Large intestine (tissue), 12 donors: ENCODE measurements at places on chromosomes 16 and 17. TPM values are rescaled to one million over a fixed set of nuclear protein-coding genes. Genes with fewer than 3 reads are reported as not detected.

DNA sequence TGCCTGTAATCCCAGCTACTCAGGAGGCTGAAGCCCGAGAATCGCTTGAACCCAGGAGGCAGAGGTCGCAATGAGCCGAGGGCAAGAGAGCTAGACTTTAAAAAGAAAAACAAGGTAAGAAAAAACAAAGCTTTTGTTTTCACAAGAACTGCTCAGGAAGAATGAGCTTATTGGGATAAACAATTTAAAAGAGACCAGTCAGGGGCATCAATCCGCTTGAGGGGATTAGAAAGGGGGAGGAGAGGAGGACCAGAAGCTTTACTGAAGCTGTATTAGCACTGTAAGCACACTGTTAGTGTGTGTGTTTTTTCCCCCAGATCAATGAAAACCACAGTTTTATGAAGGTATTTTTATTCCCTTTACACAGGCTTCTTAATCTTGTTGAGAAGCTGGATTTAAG is 8.8 kb downstream of the TMEM170A start:
- H3K27ac ChIP-seq = no peak overlapping the region
- H3K4me3 ChIP-seq = no peak overlapping the region
- peaks cover 28% of the 10 kb centered on the region for H3K4me1 ChIP-seq

DNA sequence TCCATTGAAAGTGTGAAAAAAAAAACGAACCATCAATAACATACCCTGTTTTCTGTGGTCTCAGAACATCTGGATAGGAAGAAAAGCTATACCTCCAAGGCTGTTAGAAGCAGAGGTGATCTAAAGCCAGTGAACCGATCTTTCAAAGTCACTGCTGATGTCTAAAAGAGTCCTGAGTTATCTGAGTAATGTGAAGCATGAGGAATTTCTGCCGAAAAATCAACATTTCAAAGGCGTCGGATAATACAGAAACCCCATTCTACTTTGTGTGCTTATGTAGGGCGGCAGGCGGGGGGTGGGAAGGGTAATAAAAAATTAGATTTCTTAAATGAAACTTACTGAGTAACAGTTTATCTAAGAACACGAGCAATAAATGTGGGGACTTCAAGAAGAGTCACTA is 3.9 kb downstream of the XYLT1 start:
- no peak for DNase-seq
- H3K4me3 ChIP-seq = no peak overlapping the region
- H3K27me3 ChIP-seq = no peaks in the 10 kb centered on the region
- peaks cover 4% of the 10 kb centered on the region for H3K36me3 ChIP-seq
- H3K4me1 ChIP-seq = peaks cover 30% of the 10 kb centered on the region

GRCh38 chr17:78448356-78448993 is 70.0 kb downstream of the PGS1 start:
- no peaks in the 10 kb centered on the region for H3K27me3 ChIP-seq
- H3K4me1 ChIP-seq = no peaks in the 10 kb centered on the region
- H3K27ac ChIP-seq = no peak overlapping the region
- H3K36me3 ChIP-seq = no peaks in the 10 kb centered on the region
- DNase-seq = no peak
- H3K4me3 ChIP-seq = no peak overlapping the region

- H3K4me1 ChIP-seq = no peaks in the 10 kb centered on the region
- H3K36me3 ChIP-seq = no peaks in the 10 kb centered on the region
- no peak overlapping the region for H3K27ac ChIP-seq
- no peak for DNase-seq
- H3K4me3 ChIP-seq = no peak overlapping the region
- no peaks in the 10 kb centered on the region for H3K27me3 ChIP-seq
These were observed 67.0 kb downstream of the RAP1GAP2 start for GRCh38 chr17:2863204-2863603.

- H3K27me3 ChIP-seq = no peaks in the 10 kb centered on the region
- no peak overlapping the region for H3K4me3 ChIP-seq
- no peak overlapping the region for H3K27ac ChIP-seq
- no peaks in the 10 kb centered on the region for H3K36me3 ChIP-seq
- no peaks in the 10 kb centered on the region for H3K4me1 ChIP-seq
These were observed 9.4 kb upstream of the TOM1L1 start for GRCh38 chr17:54891176-54891821.

- H3K27ac ChIP-seq = no peak overlapping the region
- DNase-seq = no peak
- H3K36me3 ChIP-seq = peaks cover 21% of the 10 kb centered on the region
- no peaks in the 10 kb centered on the region for H3K4me1 ChIP-seq
These were observed 38.2 kb downstream of the CLEC16A start for GRCh38 chr16:10982465-10983150.

- H3K4me1 ChIP-seq = no peaks in the 10 kb centered on the region
- DNase-seq = no peak
- no peak overlapping the region for H3K4me3 ChIP-seq
- H3K27ac ChIP-seq = no peak overlapping the region
- H3K27me3 ChIP-seq = peaks cover 27% of the 10 kb centered on the region
These were observed 89.2 kb upstream of the BRD7 start for GRCh38 chr16:50457979-50458491.

GRCh38 chr17:49760932-49761558 is 2.9 kb downstream of the FAM117A start:
- H3K27me3 ChIP-seq = no peaks in the 10 kb centered on the region
- peaks cover 10% of the 10 kb centered on the region for H3K4me1 ChIP-seq
- no peak overlapping the region for H3K4me3 ChIP-seq
- DNase-seq = no peak

DNA sequence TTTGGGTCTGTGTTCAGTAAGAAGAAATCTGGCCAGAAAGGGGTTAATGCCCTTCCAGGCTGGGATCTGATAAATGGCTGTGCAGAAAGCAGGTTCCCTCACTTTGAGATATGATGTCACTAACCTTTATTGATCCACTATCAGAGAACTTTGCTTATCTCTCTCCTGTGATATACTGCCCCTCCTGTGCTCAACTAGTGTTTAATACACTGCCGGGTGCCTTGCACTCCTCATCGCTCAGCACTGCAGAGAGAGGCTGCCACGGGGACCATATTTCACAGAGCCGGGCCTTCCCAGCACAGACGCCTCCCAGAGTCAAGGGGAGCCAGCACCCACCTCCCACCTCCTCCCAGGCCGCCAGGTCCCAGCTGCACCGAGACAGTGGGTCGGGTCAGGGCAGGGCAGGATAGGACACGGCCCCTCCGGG is 20.2 kb downstream of the ZFHX3 start:
- no peaks in the 10 kb centered on the region for H3K27me3 ChIP-seq
- no peaks in the 10 kb centered on the region for H3K36me3 ChIP-seq
- no peak for DNase-seq
- no peak overlapping the region for H3K4me3 ChIP-seq

DNA sequence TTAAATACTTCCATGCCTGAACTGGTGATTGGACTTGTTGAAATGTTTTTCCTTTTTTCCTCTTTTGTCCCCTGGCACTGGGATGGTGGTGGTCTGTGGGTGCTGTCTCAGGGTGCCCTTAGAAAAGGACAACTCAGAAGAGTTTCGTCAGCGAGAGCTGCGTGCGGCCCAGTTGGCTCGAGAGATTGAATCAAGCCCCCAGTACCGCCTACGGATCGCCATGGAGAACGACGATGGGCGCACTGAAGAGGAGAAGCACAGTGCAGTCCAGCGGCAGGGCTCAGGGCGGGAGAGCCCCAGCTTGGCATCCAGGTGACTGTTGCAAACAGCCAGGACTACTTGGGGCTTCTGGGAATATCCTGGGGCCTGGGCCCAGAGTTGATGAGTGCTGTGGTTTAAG is 6.9 kb downstream of the ATXN2L start:
- DNase-seq = no peak
- no peak overlapping the region for H3K27ac ChIP-seq
- no peaks in the 10 kb centered on the region for H3K27me3 ChIP-seq
- H3K4me1 ChIP-seq = peaks cover 11% of the 10 kb centered on the region
- H3K36me3 ChIP-seq = peaks cover 93% of the 10 kb centered on the region

GRCh38 chr17:12047681-12048376 is 27.2 kb downstream of the MAP2K4 start:
- no peak overlapping the region for H3K4me3 ChIP-seq
- H3K36me3 ChIP-seq = no peaks in the 10 kb centered on the region
- no peak for DNase-seq
- no peak overlapping the region for H3K27ac ChIP-seq
- H3K4me1 ChIP-seq = no peaks in the 10 kb centered on the region

DNA sequence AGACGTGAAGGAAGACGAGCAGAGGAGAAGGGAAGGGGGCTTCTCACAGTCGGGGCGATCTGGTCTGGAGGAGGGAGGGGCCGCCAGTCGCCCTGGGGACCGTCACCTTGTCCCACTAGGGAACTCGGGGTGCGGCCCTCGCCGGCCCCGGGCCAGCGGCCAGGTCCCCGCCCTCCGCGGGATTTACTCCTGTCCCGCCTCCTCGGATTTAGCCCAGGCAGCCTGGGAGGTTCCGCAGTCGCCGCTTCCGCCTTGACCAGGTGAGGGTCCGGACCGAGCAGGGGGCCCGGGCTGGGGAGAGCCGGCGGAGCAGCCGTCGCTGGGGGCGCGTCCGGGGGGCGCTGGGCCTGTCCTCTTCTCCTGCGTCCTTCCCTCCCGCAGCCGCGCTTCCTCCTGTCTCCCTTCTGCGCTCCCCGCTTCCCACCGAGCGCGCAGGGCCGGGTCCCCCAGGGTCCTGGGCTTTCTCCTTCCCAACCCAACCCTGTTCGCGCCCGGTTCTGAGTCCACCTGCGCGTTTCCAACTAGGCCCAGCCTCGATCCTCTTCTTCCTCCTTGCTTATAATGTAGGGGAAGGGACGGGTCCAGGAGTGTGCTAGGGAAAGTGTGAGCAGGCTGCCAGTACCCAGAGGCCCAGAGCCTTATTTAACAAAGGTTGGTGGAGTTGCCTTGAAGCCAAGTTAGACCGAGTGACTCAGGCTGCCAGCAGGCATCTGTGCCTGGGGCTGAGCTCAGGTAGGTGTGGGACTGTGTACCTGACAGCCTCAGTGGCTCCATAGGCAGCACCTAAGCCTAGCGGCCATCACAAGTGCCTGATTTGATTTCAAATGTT is at the start of gene TNK1:
TNK1 (plus strand) TSS at position 235 of the 829 bp plus-strand sequence. CDS start 1,838 bp downstream, outside the sequence.
- no peak for DNase-seq
- H3K4me1 ChIP-seq = peaks cover 11% of the 10 kb centered on the region
- H3K27ac ChIP-seq = peak within 1 kb of the TSS; percentile 15
- H3K36me3 ChIP-seq = peaks cover 9% of the 10 kb centered on the region

GRCh38 chr16:66585481-66586239 is 6.4 kb downstream of the CMTM2 start:
- no peak overlapping the region for H3K27ac ChIP-seq
- no peak overlapping the region for H3K4me3 ChIP-seq
- H3K27me3 ChIP-seq = no peaks in the 10 kb centered on the region
- no peaks in the 10 kb centered on the region for H3K36me3 ChIP-seq

DNA sequence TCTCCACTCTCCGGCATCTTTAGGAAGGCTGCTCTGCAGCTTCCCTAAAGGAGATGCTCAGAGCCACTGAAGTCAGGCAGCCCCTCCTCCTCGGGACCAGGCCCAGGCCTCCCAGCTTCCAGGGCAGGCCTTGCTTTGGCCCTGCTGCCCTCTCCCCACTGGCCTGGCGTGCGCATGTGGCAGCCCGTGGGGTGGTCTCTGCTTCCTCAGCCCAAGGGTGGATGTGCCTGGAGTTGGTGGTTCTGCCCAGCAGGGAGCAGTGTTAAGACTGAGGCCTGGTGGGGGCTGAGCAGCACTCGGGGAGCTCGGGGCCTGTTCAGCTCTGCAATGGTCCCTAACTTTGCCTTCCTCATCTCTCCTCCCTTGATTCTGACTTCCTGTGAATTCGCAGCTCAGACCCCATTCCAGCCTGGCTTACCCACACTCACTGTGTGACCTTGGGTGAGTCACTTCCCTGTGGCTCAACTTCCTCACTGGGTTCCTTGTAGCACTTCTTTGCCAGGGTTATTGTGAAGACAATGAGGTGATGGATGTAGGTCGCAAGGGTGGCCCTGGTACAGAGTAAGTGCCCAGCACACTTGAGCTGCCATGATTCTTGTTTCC is 63.2 kb downstream of the NKD1 start:
- H3K27me3 ChIP-seq = no peaks in the 10 kb centered on the region
- no peaks in the 10 kb centered on the region for H3K36me3 ChIP-seq
- H3K4me1 ChIP-seq = peaks cover 28% of the 10 kb centered on the region
- DNase-seq = no peak
- H3K4me3 ChIP-seq = no peak overlapping the region

DNA sequence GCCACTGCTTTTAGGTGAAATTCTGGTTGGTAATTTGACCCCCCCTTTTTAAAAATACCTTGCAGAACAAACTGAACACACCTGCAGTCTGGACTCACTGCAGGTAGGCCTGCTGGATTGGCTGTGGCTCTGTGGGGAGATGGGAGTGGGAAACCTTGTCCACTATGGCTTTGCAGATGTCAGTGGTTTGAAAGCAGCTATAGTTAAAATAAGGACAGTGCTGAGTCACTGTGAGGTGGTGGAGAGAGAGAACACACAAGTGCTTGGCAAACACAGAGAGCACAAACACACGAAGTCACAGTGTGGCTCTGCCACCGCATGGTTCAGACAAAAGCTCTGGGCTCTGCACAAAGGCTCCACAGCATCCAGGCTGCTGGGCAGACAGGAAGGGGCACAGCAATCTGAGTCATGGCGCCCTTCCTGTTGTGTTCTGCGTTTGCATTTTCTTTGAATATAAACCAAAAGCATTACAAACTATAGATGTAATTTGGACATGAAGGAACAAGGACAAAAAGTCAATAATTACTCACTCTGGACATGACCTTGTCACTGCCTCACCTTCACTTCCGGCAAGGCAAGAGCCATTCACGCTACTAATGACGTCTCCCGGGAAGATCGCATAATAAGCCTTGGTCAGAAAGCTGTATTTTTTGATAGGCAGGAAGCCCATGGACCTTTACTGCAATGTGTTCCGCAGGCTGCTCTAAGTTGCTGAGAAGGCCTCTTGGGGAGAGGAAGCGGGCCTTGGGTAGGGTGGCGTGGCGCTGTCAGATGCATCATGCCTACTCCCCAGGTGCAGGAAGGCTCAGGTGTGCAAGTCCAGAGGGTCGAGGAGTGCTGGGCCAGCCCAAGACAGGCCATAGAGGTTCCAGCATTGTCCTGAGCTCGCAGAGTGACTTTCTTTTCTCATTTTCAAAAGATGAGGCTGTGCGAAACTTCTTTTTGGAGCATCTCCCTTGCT is 60.1 kb upstream of the MED9 start:
- no peaks in the 10 kb centered on the region for H3K36me3 ChIP-seq
- DNase-seq = no peak
- H3K27me3 ChIP-seq = no peaks in the 10 kb centered on the region
- H3K4me3 ChIP-seq = no peak overlapping the region
- peaks cover 24% of the 10 kb centered on the region for H3K4me1 ChIP-seq
- H3K27ac ChIP-seq = no peak overlapping the region

GRCh38 chr16:25838724-25839186 is 147.0 kb downstream of the HS3ST4 start:
- H3K4me3 ChIP-seq = no peak overlapping the region
- no peaks in the 10 kb centered on the region for H3K27me3 ChIP-seq
- peak; percentile 18 for DNase-seq
- H3K4me1 ChIP-seq = peaks cover 5% of the 10 kb centered on the region
- H3K27ac ChIP-seq = no peak overlapping the region

Gene DNAH9
- polyA plus RNA-seq = 0.28 TPM

Gene CFAP97D1
- 0.04 TPM for polyA plus RNA-seq

Gene NPIPB12
- 137 TPM for polyA plus RNA-seq

Gene ADGRG3
- polyA plus RNA-seq = 1.7 TPM

Gene MMP28
- 7.5 TPM for polyA plus RNA-seq

Gene SETD1A
- polyA plus RNA-seq = 12.3 TPM

Gene SHISA6
- 0.24 TPM for polyA plus RNA-seq
